ENCODE measurements at places on chromosomes 12 and 14. TPM values are rescaled to one million over a fixed set of nuclear protein-coding genes. Genes with fewer than 3 reads are reported as not detected.

DNA sequence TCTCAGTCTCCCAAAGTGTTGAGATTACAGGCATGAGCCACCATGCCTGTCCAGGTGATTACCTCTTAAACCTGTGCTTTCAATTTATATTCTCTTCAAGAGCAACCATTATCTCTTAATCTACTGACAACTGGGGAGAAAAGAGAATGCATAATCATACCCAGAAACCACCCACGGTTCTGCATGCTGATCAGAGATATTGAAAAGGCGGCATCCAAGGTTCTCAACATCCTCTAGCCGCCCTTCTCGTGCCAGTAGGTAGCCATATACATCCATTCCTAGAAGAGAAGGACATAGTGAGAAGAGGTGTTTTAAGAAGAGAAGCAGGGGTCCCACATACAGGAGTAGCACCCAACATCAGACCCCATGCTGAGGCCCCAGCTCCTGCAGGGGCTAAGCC is 20.8 kb downstream of the ANAPC7 start:
- DNase-seq = no peak

DNA sequence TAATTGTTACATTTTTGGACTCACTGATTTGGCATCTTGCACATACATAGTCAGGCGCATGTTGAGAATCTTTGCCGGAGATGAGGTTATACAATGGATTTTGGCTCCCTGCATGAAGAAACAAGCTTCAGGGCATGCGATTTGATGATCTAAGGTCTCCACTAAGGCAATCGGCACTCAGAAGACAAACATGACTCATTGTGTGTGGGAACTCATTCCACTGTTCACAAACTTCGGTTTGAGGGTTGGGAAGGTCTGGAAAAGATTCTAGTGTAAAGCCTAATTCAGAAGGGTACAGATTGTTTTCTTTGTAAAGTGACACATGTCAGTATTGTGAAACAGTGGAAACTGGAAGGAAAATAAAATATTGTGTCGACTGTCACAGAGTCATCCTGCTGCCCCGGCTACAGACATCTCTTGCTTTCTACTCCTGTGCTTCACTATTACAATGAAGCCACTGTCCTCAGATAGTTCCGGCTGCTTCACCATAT is 192.6 kb upstream of the HMGA2 start:
- no peak for DNase-seq

DNA sequence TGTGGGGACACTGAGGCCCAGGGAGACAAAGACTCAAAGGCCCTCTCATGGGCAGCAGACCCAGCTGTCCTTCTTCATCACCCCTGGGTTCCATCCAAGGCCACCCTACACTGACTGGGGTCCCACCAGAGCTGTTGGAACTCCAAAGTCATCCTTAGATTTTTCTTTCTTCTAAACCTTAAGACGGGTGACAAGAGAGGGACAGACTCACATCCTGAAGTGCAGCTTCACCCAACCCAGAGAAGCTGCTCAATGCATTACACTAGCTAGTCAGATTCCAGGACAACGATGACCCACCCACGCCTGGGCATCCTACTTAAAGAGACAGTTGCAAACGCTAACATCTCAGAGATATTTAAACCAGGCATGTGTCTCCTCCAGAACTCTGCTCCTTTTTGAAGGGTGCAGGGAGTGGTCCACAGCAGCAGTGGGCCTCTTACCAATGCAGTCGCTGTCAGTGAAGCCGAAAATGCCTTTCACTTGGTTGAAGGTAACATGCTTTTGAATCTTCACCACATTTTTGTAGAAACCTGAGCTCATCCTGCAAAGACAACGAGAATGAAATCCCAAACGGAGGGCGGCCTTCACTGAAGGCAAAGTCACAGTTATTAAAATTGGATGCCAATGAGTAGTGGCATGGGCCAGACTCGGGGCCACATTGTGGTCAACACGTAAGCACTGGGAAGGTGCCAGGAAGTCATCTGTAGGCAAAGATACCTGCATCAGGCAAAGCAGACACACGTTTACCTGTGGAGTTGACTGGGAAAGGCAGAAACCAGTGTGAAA is 23.4 kb downstream of the SLC25A47 start:
- DNase-seq = no peak

GRCh38 chr14:82855912-82856391 is 1322.3 kb upstream of the SEL1L start:
- no peak for DNase-seq

DNA sequence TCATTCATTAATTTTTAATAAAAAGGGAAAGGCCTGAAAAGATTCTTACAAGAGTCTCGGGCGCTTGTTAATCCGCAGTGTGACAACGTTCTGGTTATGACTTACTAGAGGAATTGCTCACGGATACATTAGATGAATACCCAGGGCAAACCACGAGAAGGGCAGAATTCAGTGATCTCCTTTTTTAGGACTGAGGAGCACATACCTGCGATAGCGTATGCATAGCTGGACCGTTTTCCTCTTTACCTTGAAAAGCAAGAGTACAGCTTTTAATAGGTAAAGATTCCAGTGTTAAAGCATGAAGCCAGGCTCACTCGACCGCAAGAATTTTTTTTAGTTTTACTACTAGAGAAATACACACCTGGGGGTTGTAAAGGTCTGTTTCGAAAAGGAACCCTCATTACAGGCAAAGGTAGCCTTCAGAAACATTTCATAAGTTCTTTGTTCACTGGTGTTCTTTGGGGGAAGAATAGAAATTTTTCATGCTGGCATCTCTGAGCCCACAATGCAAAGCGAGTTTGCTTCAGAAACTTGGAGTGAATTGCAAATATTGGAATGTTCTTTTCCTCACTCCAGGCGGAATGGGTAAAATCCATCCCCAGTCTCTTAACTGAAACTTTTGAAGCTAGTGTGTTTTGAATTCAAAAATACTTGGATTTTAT is 953 bp downstream of the MAPK1IP1L start:
- no peak for DNase-seq

DNA sequence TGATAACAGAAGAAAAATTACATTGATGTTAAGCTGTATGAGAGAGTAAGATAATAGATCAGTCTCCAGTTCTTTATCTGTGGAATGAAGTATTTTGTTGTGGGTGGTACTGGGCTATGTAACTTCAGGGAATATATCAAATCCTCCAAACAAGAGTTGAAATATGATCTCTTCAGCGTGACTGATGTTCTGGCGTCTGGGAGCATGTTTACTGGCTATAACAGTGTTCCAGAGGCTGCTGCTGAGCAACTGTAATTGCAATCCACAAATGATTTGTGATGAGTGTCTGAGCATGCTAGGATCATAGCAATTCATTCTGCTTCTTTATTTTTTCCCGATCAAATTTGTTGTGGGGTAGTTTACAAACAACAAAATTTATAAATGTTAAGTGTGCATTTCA is 18.6 kb upstream of the CCDC198 start:
- DNase-seq = no peak

GRCh38 chr14:22838631-22839041 is 2.3 kb downstream of the MMP14 start:
- DNase-seq = no peak

GRCh38 chr14:92520102-92521057 is 6.8 kb downstream of the RIN3 start:
- no peak for DNase-seq

- no peak for DNase-seq
These were observed 3.9 kb downstream of the ABHD4 start for GRCh38 chr14:22601996-22602395.

DNA sequence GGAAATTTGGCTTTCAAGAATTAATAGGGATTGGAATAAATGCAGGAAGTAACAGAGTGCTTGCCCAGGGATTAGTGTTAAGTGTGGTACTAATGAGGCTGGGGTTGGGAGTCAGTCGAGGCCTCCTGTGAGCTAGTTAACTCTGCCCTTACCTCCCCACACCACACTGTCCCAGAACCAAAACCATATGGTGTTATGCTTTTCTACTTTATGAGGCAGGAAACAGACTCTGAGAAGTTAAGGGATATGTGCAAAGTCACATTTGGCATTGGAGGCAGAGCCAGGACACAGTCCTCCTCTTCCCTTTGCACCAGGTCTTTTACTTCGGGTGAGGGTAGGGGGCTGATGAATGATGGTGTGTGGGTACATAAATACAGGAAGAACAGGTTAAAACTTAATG is 41.9 kb downstream of the PELI2 start:
- no peak for DNase-seq

- DNase-seq = no peak
These were observed 211.5 kb downstream of the SLC15A4 start for GRCh38 chr12:128612150-128612850.

GRCh38 chr12:80805106-80805505 is 88.4 kb downstream of the MYF5 start:
- no peak for DNase-seq

DNA sequence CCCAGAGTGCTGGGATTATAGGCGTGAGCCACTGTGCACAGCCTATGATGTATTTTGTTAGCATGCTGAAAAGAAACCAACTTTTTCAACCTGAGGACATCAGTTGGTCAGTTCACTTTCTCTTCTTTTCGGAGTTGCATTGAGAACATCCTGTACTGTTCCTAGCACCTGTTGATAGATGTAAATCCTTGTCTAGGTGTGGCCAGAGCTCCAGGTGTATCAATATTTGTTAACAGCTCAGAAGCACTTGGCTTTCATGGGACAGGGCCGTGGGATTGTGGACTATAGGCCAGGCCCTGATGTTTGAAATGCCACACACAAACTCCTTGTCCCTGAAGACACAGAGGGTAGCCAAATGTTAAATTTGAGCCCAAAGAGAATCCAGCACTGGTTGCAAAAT is 14.9 kb downstream of the HCAR2 start:
- DNase-seq = no peak

- DNase-seq = no peak
These were observed 65.0 kb downstream of the HECTD1 start for GRCh38 chr14:31142455-31143087.

- no peak for DNase-seq
These were observed 176.1 kb downstream of the SLC25A21 start for GRCh38 chr14:36996133-36996856.

DNA sequence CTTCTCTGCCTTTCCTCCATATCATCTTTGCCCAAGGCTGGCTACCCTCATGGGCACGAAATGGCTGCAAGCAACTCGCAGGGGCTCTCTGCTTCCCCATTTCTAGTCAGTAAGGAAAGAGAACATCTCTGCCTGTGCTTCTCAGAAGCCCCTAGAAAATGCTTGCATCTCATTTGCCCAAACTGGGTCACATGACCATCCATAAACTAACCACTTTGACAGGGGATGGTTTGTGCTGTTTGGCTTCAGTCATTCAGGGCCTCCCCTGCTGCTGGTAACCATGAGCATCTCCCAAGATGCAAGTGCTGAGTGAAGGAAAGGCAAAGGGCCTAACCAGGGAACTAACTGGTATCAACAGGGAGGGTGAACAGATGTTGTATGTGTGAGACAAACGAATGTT is 91.1 kb downstream of the CCDC60 start:
- DNase-seq = no peak

Gene RERG
- 13.8 TPM for total RNA-seq

Gene SERPINA9
- not detected for total RNA-seq

Gene KCNMB4
- total RNA-seq = 1.6 TPM

Gene KERA
- total RNA-seq = not detected

Gene PLEKHG7
- 1.6 TPM for total RNA-seq

Gene POTEG
- total RNA-seq = not detected

Measured in body of pancreas (tissue), 4 donors.